Ovary (tissue), 10 donors: ENCODE measurements at places on chromosomes 16 and 17.

DNA sequence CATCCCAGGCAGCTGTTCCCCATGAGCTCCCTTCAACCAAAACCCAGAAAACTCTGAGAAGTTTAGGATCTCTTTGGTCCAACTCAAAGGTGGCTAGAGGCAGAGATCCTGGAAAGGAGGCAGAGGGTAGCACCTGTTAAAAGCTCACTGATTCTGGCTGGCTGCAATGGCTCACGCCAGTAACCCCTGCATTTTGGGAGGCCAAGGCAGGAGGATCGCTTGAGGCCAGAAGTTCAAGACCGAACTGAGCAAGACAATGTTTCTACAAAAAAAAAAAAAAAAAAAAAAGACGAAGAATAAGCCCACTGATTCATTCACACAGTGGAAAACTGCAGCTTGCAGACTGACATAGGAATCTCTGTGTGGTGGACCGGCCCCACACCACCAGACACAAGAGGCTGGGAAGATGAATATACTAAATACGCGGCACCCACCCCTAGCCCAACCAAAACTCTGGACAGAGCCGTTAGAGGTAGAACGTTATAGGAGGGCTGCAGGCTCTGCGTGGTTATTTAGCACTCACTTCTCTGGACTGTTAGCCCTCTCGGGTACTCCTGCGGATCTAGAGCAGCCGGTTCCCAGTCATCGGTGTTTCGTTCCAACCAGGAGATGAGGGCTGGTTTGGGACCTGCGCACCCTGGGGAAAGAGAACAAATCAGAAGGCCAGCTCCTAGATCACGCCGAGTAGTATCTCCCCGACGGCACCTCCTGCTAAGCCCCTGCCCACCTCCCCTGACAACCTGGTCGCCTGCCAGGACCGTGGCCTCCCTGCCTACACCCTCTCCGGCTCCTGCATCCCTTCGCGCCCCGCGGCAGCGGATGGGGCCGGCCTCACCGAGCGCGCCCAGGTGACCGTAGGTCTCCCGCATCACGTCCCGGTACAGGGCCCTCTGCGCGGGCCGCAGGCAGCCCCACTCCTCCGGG is 925 bp downstream of the ZNF689 start:
- peak; percentile 74 for DNase-seq

DNA sequence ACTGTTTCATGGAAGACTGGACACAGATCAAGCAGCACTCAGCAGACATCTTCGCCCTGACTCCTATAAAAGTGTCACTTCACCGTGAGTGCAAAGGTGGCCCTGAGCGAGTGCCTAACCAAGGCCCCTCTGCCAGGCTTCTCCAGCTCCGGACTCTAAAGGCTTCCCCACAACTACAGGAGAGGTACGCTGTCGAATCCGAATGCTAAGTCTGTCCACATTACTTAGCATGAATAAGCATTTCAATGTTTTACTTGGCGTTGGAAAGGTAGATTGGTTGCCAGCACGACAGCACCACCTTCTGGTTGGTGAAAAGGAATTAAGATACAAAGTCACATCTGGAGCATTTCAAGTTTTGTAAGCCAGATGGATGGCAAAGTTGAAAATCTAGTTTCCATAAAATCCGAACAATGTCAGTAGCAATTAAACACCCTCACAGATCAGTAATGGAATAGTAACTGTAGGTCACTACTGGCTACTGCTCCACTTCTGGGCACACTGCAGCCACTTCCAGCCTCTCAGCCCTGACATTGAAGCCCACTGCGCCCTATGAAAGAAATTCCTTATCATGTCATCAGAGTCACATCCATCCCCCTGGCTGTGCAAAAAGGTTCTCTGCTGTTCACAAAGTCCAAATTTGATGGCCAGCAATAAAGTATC is 100.9 kb downstream of the PARN start:
- DNase-seq, result peak; percentile 84

DNA sequence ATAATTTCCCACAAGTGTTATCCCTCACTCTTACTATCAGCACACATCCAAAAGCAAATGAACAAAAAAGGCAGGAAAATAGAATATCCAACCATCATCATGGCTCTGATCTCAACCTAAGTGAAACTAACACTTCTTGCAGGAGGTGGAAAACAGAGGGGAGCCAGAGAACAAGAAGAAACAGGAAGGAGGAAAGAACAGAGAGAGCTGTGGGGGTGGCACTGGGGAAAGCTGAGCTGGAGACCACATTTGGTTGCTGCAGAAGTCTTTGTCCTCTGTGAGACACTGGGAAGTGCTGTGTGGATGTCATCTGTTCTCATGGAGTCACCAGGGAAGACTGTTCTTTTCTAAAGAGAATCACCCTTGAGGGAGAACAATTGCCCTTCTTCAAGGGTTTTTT is 34.7 kb downstream of the GRB7 start:
- no peak for DNase-seq

GRCh38 chr16:67666032-67666551 is 458 bp downstream of the ENKD1 start:
- DNase-seq, result peak; percentile 72

DNA sequence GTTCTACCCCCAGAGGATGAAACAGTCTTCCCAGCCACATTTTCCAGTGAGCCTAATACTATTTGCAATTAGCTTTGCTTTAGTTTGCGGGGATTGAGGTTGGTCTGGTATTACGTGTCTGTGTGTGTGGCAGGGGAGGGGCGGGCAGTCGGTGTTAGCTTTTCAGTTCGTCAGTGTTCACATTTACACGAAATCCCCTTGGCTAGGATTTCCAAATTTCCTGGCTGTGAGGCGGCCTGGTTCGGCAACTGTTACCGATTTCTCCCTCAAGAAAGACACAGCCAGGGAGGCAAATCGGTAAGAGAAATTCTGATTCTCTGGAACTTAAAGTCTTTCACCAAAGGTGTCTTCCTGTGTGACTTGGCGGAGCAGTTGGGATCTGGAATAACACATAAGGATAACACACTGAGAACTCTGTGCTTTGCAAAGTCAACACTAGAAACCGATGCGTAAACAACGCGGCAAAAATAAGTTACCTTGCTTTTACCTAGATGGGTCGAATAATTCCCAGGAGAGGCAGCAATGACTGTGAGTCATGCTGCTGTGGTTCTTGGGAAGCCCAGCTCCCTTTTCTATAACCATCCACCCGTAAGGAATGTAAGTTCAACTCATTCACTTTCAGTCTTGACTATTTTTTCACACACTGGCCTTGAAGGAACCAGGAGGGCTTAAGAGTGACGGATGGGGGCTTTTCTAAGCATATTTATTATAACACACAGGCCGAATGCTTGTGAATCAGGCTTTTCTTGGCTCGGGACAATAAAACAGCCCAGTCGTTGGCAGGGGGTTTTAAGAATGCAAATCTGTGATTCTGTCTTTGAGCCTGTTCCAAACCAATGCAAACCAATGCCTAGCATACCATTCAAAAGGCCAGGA is 24.2 kb downstream of the GPRC5B start:
- DNase-seq, result no peak

- no peak for DNase-seq
Observed at GRCh38 chr16:80175011-80175410, 365.8 kb upstream of the DYNLRB2 start.

- peak; percentile 87 for DNase-seq
Observed at GRCh38 chr17:79393358-79394052, 217.3 kb downstream of the RBFOX3 start.

DNA sequence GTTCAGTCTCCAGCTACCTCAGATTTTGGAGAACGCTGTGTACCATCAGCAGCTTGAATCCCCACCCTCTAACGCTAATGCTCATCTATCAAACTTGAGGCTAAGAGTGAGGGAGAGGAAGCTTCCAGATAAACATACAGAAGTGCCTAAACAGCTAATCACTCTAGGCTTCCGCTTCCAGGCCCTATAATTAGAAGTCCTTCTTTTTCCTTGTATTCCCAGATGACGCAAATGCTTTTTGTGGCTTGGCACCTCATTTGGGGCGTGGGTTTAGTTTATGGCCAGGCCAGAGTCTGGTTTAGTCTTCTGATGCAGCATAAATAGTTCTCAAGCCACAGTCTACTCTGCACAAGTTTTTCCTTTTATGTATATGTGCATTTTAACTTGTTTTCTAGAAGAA is 263.4 kb downstream of the BCAS3 start:
- DNase-seq, result peak; percentile 19

- DNase-seq, result no peak
Observed at GRCh38 chr17:67046398-67046797, 2.0 kb downstream of the CACNG1 start.

DNA sequence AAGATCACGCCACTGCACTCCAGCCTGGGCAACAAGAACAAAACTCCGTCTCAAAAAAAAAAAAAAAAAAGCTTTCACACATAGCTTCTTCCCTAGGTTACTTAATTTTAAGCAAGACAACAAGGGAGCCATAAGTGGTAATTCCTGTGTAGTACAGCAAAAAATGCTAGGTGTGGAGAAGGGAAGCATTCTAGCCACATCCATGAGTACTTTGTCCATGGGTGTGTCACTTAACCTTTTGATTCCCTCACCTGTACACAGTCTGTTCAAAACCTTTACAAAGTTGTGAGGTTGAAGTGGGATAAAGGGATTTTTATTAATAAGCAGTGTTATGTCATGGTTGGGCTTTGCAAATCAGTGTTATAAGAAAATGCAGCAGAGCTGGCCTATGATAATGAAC is 4.5 kb downstream of the NME2 start:
- no peak for DNase-seq

DNA sequence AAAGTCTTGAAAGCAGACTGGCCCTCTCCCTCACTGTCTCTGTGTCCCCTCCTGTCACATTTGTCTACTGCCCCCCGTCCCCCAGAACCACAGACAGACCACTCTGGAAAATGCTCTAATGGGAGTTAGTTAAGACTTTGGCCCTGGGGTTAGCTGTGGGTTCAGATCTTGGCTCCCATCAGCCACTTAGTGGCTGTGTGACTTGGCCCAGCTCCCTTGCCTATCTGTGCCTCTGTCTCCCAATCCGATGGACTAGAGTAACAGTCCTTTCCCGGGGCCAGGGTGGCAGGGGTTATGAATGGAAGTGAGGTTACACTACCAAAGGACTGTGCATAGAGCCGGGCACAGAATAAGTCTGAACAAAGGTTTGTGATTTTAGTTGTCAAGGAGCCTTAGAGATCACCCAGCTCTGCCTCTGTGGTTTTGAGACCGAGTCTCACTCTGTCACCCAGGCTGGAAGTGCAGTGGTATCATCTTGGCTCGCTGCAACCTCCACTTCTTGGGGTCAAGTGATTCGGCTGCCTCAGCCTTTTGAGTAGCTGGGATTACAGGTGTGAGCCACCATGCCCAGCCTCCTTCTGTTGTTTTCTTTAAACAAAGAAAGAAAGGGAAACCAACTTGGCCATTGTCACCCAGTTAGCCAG is 23.7 kb downstream of the PPL start:
- no peak for DNase-seq

DNA sequence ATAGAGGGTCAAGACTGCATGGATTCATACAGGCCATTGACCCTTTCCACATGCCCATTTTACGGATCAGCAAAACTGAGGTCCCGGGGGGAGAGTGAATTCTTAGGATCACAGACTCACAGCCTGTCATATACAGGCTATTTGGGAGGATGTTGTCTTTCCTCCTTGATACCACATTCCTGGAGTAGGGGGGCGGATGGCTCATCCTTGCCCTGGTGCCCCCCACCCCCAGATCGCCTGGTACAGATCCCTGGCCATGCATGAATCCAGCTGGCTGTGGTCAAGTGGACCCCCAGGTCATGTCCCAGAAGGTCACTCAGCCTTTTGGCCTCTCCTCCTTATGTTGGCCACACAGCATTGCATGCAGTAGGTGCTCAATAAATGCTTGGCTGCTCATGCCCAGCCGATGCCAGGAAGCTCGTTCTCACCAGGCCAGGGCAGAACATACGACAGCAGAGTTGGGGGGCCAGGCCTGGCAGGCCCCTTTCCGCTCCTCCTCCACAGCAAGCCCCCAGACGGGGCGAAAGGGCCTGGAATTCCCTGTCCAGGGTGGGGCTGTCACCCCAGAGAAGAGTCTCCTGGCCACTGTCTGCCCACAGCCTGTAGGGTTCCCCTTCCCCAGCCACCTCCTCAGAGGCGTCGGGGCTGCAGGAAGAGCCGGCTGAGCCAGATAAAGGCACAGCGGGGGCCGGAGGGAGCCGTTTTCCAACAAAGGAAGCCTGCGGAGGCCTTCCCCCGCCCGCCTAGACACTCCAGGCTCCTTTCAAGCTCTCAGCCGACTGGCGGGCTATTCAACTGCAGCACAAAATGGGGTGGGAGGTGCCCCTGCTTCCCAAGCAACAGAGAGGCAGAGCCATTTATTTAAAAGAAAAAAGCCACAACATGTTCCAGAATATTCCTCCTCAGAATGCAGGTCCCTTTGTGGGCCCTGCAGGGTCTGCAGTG is 215.7 kb upstream of the CIBAR2 start:
- DNase-seq, result peak; percentile 56

DNA sequence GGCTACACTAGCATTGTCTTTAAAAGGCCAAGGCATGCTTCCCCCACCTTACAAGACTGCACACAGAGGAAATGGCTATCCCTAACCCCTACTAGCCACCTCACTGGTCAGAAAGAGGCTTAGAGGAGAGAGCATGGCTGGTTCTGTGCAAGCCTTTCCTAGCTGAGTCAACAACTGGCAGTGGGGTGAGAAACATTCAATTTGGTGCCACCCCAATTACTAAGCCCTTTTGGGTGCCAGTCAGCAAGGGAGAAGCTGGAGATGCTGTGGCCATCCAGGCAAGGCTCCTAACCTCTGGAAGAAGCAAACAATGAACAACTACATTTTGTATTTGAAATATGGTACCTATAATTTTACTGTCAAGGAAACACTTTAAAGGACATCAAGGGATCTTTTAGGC is 4.7 kb upstream of the KAT7 start:
- no peak for DNase-seq

DNA sequence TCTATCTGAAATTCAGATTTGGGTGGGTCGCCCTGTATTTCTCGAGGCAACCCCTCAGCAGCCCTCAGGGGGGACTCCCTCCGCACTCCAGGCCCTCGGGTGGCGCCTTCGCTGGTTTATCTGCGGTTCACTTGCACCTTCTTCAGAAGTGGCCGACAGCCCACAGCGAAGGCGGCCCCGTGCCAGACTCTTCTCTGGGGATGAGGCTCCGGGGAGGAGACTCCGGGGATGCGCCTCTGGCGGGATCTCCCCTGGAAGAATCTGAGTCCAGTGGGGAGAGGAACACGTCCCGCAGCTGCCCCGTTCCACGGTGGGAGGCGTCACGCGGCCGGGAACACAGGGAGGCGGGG is 63.9 kb upstream of the DNAJA2 start:
- DNase-seq, result peak; percentile 79

- DNase-seq, result no peak
Observed at GRCh38 chr17:74822335-74822938, 37.2 kb downstream of the GRIN2C start.
